Coronary artery (tissue), 2 donors: ENCODE measurements at places on chromosomes 7 and 10.
A peak's percentile ranks its signal among the peaks of the same experiment; 100 is the strongest.

DNA sequence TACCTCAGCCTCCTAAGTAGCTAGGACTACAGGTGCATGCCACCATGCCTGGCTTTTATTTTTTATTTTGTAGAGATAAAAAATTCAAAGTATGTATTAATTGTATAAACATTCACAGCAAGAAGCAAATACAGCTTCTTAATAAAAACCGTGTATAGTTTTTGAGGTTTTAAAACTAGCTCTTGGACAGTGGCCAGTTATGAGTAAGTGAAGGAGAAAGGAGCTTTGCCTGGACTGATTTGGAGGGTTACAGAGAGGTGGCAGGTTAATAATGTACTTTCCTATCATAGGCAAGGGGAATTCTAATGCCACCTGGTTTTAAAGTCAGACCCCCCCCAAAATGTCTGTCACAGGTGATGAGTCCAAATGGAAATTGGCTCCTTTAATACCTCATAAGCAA lies 43.4 kb downstream of the ZNRF2 start:
- DNase-seq = no peak

GRCh38 chr10:71753091-71753959 lies 20.0 kb downstream of the VSIR start:
- no peak for DNase-seq

- DNase-seq = no peak
Measured at GRCh38 chr10:108169846-108170245, 1005.3 kb upstream of the SORCS1 start.

- peak; percentile 99 for DNase-seq
Measured at GRCh38 chr10:119725828-119726675, at the start of gene INPP5F. TSS of gene INPP5F (plus strand) at chr10:119726050. CDS start at chr10:119726263, 213 bp downstream.

- no peak for DNase-seq
Measured at GRCh38 chr10:89213191-89213808, 6.2 kb upstream of the CH25H start.

GRCh38 chr7:39971924-39972323 lies 21.9 kb downstream of the CDK13 start:
- DNase-seq = no peak

DNA sequence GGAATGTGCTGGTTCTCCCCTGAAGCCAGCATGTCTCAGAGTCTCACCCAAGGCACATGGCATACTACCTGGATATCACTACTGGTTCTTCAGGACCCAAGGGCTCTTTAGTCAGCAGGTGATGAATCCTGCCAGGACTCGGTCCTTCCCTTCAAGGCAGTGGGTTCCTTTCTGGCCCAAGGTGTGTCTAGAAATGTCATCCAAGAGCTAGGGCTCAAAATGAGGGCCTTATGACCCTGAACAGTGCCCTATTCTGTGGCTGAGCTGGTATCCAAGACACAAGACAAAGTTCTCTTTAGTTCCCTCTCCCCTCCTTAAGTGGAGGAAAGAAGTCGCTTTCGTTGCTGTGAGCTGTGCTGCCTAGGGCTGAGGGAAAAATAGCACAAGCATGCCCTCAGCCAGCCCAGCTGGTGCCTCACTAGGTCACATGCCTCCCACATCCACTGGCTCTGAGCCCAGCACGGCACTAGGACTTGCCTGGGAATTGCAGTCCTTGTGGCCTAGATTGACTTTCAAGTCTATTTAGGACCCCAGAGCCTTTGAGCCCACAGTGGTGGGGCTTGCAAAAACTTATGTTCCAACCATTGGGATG lies 106.0 kb downstream of the BMS1 start:
- DNase-seq = no peak

DNA sequence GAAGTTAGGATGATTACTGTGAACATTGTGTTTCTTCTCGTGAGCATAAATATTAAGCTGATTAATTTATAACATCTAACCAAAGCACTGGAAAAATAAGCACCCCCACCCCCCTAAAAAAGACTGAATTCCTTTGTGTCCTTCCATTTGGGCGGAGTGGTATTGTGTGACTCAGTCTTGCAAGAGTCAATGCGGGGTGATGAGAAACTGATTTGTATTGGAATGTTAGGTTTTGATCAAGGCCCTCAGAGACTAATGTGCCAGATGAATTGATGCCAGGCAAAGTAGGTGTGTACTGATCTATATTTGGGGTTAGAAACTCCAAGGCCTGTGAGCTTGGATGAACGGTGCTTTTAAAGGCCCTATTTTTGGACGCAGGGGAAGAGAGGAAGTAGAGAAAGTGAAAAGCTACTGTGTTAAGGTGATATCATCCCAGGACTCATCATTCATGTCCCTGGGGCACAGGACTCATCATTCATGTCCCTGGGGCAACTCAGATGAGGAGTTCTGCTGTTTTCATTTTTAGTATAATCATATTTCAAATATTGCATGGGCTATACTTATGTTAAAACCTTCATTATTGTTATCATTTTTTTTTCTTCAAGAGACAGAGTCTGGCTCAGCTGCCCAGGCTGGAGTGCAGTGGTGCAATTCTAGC lies 61.3 kb upstream of the PTN start:
- no peak for DNase-seq

DNA sequence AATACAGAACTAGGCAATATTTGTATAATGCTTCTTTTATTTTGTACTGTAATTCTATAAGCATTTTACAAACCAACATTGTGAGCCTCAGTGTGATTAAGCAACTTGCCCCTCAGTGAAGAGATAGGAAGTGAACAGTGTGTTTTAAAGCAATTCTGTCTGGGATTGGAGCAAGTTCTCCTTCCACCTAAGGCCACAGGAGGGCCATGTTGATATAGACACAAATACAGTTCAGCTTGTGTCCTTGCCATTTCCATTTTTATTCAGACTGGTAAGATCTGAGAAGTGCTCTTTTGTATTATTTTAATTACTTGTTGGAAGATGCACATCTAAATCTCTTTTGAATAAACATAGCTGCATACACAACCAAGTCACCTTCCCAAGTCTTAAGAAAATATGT lies 416.3 kb upstream of the COBL start:
- no peak for DNase-seq

- DNase-seq = no peak
Measured at GRCh38 chr10:98589007-98589406, 142.3 kb upstream of the HPS1 start.

- no peak for DNase-seq
Measured at GRCh38 chr7:31058122-31058521, 6.0 kb downstream of the ADCYAP1R1 start.

DNA sequence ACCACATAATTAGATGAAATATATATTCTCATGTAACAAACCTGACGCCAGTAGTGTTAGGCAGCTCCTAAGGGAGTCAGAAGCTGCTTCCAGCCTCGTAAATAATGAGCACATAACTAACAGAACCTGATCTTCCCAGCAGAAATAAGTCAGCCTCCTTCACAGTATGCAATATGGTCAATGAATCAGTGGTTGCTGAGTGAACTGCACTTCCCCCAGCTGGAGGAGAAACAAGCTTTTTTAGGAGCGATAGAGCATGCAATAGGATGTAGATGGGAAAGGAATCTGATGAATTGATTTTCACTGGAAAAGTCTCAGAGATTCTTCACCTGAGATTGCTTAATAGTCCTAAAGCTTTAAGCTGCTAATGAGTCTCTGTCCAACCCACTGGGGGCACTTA lies 337.2 kb upstream of the LRGUK start:
- DNase-seq = no peak

DNA sequence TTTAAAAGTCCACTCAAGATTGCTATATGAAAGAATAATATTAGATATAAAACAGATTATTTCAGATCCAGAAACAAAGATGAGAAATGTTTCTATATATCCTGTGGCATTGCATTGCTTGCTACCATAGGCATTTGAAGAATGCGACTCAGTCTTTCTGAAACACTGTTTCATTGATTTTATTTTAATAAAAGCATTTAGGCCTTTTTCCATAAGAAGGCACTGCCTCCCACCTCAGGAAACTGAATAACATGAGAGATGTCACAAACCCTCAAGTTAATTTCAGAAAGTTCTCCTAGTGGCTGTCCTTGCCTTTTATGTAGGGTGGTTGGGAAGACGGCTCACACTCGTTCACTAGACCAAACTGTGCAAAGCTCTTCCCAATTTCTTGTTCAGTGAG lies 23.3 kb downstream of the PRPS1L1 start:
- DNase-seq = no peak

GRCh38 chr7:63521-64021 lies 128.8 kb upstream of the FAM20C start:
- no peak for DNase-seq

DNA sequence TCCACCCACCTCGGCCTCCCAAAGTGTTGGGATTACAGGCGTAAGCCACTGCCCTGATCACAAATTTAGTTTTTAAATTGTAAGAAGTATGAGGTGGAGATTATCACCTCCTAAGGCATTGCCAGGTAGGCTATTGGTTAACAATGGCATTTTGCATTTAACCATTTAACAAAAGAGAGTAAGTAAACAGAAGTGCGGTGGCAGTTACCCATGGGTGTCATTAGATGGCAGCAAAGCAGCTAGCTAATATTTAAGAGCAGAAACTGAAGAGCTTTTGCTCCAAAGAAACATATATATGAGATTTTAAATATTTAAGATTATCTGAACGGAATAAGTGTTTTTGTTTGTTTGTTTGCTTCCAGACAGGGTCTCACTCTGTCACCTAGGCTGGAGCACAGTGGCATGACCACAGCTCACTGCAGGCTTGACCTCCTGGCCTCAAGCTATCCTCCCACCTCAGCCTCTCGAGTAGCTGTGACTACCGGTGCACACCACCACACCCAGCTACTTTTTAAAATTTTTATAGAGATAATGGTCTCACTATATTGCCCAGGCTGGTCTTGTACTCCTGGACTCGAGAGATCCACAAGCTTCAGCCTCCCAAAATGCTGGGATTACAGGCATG lies 325.5 kb upstream of the C7orf33 start:
- no peak for DNase-seq

DNA sequence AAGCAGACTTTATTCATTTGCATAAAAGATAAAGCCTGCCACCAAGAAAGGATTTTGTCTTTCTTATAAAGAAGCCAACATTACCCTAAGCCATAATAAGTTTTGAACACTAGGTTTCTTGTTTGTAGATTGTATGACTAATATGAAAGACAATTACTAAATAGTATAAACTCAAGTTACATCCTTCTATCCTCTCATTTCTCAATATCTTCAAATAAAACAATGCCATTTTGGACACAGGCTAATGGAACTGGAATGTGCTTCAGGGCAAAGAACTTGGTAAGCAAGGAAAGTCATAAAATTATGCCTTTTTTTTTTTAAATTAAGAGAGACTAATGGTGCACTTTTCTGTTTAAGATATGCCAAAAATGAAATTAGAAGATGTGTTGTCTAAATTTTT lies 137.7 kb downstream of the DKK1 start:
- no peak for DNase-seq

DNA sequence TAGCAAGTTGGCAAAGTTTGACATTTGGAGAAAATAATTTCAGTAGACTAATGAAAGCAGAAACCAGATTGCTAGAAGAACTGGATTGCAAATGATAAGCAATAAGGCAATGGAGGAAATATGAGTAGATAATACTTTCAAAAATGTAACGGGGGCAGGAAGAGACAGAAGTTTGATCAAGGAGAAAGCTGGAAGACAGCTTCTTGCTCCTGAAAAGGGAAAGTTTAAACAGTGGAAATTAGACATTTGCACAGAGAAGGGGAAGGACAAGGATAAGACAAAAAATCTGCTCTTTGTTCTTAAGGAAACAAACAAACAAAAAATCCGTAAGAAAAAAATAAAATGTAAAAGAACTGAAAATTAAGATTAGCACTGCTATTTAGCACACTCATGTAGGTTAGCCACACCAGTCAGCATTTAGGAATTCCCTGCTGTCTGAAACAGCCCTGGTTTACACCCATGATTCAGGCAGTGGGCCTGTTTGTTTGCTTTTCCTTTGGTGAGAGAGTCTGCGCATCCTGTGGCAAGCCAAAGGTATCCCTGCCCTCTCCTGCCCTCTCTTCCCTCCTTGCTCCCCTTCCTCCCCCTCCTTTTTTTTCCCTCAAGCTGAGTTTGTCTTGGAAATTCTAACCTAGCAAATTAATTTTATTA lies 104.3 kb upstream of the CAV2 start:
- no peak for DNase-seq

DNA sequence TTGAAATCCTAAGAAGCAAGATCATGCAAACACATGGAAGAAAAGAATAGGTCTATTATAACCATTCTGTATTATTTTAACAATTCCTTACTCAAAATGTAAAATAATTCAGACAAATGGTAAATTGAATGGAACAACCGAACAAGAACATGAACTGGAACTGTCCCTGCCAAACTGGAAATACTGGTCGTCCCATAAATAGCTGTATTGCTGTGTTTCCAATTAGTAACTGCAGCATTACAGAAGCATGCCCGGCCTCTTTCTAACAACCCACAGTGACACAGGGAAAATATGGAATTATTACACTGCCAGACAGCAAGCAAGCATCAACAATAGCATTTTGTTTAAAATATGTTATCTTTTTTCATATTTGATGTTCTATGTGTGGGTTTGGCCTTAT lies 1138.5 kb upstream of the PHF14 start:
- DNase-seq = no peak

DNA sequence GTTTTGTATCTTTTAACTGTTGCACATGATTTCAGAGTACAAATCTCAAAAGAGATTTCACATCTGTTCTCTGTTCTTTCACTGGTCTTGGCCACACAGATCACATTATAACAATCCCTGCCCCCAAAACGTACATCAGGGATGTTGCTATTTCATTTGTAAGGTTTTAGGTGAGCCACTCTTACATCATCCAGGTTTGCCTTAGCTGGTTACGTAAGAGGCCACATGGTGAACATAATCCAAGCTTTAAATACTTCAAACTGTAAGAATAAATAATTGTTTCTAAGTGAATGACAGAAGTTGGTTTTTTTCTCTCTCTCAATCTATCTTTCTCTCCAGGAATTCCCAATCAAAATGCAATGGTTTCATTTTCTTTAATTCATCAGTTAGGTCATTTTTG lies 245.9 kb upstream of the HGF start:
- no peak for DNase-seq

DNA sequence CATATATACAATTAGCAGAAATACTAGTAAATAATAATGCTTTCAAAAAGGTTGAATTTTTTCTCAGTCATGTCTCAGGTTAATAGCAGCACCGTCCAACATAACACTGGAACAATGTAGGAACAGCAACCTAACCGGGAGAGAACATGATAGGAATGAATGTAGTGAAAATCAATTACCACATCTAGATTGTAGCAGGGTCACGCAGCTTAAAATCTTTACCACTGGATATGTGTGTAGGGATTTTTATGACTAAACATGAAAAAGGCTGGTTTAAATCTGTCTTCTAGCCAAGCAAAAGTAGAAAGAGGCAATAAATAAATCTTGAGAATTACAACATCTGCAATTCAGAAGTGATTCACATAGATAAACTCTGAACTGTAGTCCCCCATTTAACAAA lies 326.0 kb downstream of the DGKB start:
- no peak for DNase-seq

- DNase-seq = peak; percentile 77
Measured at GRCh38 chr7:139108266-139109187, 993 bp downstream of the ZC3HAV1 start.

DNA sequence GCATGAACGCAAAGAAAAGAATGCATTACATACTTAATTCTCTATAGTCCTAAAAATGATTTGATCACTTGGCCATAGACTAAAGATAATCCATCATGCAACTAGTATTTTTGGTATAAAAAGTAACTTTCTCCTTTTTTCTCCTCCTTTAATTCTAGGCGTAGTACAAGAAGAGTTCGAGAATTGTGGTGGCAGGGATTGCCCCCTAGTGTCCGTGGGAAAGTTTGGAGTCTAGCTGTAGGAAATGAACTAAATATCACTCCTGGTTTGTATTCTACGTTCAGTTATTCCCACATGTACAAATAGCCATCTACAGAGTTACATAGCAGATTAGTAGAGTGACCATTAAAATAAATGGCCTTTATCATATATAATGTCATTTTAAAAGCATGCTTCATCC lies 45.5 kb upstream of the HELLS start:
- no peak for DNase-seq

GRCh38 chr7:55044791-55045190 lies 26.0 kb downstream of the EGFR start:
- no peak for DNase-seq
